Amniotic epithelial cell (primary cell): ENCODE measurements at places on chromosomes 1 and 21.

GRCh38 chr21:25220954-25221353 lies 386.3 kb downstream of the MRPL39 start:
- DNase-seq = no peak

DNA sequence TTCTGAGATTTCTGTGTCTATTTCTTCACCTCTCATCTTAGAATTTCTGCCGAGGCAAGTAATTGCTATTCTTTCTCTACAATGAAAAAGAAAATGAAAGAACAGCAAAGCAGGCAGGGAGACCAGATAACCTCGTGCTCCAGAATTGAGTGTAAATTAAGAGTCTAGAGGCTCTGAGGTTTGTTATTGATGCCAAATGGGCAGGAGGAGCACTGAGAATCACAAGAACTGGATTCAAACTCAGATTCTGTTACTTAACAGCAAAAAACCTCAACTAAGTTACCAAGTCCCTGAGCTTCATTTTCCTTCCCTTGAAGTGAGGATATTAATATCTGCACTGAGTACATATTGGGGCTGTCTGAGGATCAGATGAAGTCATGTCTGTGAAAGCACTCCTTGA lies 5.5 kb upstream of the DDR2 start:
- DNase-seq = no peak

GRCh38 chr21:44929242-44929798 lies 8.6 kb upstream of the ITGB2 start:
- DNase-seq = no peak

GRCh38 chr1:154429118-154429517 lies 24.0 kb downstream of the IL6R start:
- DNase-seq = no peak

GRCh38 chr1:44696789-44697345 lies 22.4 kb downstream of the ARMH1 start:
- DNase-seq = no peak

DNA sequence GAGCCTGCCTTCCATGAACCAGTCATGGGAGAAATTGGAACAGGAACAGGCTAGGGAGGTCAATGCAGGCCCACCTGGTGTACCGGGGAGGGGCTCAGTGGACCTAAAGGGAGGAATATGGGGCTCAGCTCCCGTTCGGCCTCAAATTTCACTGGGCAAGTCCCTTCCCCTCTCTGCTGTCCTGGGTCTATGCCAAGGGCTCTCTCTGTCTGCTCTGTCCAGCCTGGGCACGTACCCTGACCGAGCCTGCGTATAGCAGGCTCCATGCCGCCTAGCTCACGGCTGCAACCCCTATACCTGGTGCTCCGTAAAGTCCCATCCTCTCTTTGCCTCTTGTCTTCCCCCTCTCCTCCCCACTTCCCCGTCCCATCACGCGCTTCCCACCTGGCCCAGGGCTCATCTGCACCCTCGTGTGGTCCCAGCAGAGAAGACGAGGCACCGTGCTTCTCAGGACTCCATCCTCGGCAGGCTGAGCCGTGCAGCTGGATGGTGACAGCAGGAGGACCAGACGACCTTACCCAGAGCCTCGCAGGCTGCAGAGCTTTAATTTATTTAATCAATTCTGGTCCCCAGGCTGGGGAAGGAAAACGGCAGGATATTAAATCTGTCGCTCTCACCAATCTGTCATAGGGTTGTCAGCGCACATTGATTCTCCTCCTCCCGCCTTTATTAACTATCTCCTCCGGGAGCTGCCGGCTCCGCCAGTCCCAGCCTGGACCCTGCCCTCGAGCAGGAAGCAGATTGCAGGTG lies 25.0 kb upstream of the DISP3 start:
- no peak for DNase-seq

- peak; percentile 74 for DNase-seq
These were observed 28.8 kb downstream of the AHDC1 start for GRCh38 chr1:27574871-27575831.

- DNase-seq = no peak
These were observed 10.4 kb upstream of the FCMR start for GRCh38 chr1:206932177-206932576.
